Endothelial cell (in vitro differentiated cells): ENCODE measurements at places on chromosomes 6 and 20. TPM values are rescaled to one million over a fixed set of nuclear protein-coding genes. Genes with fewer than 3 reads are reported as not detected.

DNA sequence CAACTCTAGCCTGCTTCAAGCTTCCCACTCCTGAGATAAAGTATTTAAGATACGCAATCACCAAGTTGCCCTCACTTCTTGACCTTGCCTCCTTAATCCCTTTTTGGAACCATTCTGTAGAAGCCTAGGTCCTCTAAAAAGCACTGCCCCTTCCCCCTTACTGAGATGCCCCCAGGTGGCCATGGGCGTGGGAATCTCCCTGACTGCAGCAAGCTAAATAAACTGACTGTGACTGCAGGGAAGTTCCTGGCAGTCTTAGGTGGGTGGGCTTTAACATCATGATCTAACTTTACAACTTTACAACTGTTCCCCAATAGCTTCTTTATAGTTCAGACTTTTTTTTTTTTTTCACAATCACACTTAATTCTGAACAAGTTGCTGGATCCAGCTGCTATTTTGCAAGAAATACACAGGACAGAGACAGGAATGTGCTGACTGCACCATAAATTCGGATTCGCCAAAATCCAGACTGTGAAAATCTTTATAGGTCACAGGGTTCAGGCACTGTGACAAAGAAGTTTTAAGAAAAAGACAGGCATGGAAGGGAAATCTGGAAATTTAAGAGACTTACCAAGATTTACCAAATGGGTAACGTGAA is 344.2 kb upstream of the SULF2 start:
- DNase-seq: no peak

DNA sequence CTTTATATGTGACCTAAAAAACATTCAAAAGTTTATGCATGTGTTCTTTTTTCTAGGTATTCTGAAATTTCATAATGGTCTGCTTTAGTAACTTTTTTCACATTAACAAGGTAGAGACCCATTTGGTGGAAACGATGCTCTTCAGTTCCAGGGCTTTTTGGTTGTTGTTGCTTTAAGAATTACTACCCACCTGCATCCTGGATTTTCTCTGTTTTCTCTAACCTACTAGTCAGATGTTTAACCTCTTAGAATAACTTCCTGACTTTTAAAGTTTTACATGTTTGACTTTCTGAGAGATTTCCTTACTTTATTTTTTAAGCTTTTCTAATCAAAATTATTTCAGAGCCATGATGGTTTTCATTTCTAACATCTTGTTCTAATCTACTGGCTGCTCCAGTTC is 14.9 kb downstream of the TULP4 start:
- no peak for DNase-seq

DNA sequence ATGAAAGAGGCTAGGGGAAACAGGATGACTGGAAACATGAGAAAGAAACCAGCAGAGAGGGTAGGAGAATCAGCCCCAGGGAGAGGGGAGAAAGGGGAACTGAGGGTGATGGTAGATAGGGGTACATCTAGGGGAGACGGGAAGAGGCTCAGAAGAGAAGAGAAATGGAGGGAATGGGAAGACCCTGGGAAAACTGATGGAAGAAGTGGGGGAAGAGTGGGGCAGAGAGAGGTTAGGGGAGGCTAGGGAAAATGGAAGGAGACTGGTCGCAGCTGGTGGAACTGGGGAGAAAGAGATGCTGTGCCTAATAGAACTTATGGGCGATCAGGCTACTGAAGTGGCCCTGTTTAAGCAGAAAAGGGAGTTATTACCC is 548 bp downstream of the PROCR start:
- no peak for DNase-seq

- peak; percentile 52 for DNase-seq
Observed at GRCh38 chr20:19211661-19212468, 577 bp upstream of the SLC24A3 start.

DNA sequence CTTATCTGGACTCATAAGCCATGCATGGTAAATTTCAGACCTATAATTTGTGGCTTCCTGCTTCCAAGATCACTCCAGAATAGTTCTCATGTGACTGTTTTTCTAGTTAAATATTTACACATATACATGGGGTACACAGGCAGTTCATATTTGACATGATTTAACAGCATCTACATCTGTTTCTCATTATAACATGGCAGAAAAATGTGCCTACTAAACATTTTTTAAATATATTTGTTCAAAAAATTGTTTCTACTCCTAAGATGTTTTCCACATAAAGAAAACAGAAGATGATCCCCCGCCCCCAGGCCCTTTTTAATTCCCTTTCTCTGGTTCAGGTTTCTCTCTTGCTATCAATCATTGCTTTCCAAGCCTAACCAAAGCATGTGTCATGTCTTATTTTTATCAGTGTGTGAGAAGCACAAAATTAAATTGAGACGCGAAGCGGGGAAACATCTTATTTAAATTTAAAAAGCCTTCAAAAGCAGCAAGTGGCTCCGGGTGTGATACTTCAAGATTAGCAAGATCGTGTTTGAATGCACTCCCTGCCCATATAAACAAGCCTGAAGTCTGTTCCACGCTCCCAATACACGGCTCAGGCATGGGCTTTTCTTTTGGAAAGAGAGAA is 37.3 kb downstream of the IPCEF1 start:
- DNase-seq: no peak

- no peak for DNase-seq
Observed at GRCh38 chr6:24272148-24272547, 85.7 kb downstream of the DCDC2 start.

DNA sequence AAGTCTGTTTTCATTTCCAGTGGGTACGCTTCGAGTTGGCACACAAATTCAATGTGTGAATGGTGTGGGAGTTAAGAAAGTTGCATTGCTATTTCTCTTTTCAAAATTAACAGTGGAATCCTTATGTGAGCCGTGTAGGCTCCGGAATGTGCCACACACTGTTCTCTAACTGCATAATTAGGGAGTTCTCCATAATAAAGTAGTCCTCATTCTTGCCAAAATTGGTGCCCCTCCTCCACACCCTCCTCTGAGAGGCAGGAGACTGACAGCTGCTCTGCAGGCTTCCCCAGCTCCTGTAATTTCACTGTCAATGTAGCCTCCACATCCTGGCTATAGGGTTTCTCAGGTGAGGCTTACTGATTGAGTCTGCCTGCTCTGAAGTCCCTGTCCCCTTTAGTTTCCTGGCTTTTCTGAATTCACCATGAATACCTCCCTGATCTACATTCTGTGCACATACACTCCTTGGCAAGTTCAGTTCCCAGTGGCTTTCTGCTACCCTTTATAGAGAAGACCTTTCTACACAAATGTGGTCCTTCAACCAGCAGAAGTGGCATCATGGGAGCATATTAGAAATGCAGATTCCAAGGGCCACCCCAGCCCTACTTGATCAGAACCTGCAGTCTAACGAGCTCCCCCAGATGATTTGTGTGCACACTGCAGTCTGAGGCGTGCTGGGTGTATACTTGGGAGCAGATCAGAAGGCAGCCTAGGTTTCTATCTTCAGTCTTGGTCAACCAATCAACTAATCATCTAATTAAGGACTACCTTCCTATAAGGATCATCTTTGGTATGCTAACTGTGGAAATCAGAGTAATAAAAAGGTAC is 19.9 kb upstream of the CCN6 start:
- DNase-seq: no peak

DNA sequence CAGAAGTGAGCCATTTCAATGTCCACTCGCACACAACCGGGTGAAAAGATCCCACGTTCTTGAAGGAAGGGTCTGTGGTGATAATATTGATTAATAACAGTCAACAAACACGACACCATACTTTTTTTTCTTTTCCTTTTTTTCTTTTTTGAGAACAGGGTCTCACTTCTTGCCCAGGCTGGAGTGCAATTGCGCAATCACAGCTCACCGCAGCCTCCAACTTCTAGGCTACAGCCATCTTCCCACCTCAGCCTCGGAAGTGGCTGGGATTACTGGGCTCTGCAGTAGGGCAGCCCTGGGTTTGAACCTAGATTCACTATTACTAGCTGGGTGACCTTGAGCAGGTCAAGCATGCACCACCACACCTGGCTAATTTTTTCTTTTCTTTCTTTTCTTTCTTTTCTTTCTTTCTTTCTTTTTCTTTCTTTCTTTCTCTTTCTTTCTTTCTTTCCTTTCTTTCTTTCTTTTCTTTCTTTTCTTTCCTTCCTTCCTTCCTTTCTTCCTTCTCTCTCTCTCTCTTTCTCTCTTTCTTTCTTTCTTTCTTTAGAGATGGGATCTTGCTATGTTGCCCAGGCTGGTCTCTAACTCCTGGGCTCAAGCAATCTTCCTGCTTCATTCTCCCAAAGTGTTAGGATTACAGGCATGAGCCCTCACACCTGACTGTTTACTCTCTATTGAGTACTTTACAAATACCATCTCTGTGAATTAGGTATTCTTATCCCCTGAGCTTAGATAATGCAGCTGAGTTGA is 123.9 kb downstream of the SNX5 start:
- no peak for DNase-seq

GRCh38 chr6:24959319-24959718 is 23.6 kb upstream of the RIPOR2 start:
- DNase-seq: no peak

- peak; percentile 19 for DNase-seq
Observed at GRCh38 chr6:105900125-105900937, 185.8 kb upstream of the PRDM1 start.

- no peak for DNase-seq
Observed at GRCh38 chr6:143078468-143079324, 18.0 kb downstream of the AIG1 start.

DNA sequence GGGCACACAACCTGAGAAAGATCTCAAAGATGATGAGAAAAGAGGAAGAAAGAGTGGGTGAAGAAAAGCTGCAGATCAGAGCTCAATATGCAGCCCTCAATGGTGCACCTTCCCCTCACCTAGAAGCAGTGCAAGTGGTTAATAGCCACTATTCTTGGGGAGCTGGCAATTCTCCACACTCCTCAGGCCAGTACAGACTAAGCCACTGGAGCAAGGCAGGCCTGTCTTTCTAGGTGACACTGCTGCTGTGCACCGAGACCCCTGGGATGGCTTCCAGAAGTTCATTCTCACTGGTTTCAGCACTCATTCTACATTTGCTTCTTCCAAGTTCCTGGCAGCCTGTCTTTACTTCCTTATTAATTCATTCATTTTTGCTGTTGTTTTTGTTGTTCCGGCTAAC is 973.3 kb downstream of the KIF16B start:
- DNase-seq: no peak

- no peak for DNase-seq
Observed at GRCh38 chr20:53085720-53086119, 113.6 kb downstream of the TSHZ2 start.

DNA sequence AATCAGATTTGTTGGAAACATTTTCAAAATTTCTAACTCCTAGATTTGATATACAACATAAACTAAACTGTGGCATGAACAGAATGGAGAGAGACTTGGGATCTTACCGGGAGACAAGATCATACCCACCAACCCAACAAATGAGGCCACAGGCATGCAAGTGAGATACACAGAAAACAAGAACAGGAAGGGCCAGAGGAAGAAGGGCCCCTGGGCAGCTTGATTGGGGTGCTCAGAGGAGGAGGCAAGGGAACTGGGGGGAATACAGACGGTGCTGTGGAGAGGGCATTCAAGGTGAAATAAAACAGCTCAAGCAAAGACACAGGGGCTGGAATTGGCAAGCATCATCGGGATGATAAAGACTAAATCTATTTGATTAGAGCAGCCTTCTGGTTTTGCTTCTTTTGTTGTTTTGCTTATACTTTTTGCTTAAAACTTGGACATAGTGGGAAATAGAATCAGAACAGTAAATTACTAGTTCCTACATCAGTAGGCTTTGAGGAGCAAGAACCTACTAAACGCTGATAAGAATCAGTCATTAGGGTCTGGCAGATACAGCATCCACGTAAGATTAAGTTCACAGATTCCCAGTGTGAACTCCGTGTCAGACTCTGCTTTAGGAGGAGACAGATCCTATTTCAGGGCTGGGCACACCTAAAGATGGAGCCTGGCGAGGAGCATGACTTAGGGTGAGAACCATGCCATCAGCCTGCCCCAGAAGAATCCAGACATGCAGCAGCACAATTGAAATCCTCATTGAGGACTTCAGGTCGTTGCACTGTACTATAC is 3.5 kb upstream of the RAMACL start:
- no peak for DNase-seq

DNA sequence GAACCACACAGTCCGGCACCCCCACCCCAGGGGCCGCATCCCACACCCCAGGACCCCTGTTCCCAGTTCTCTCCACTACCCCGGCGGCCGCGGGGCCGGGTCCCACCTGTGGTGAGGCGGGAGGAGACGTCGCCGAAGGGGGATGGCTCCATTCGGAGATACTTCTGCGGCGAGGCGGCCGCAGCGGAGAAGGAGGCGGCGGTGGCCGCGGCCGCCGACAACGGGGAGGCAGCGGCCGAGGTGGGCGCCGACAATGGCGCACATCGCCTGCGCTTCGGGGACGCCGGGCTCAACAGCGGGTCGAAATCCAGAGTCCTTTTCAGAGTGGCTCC is 723 bp downstream of the AKIRIN2 start:
- peak; percentile 35 for DNase-seq

GRCh38 chr20:24991897-24992486 is 559 bp downstream of the APMAP start:
- peak; percentile 24 for DNase-seq

- DNase-seq: peak; percentile 55
Observed at GRCh38 chr6:125528621-125529041, 220.8 kb upstream of the HEY2 start.

GRCh38 chr6:91879386-91879995 is 1292.6 kb upstream of the MAP3K7 start:
- DNase-seq: no peak

DNA sequence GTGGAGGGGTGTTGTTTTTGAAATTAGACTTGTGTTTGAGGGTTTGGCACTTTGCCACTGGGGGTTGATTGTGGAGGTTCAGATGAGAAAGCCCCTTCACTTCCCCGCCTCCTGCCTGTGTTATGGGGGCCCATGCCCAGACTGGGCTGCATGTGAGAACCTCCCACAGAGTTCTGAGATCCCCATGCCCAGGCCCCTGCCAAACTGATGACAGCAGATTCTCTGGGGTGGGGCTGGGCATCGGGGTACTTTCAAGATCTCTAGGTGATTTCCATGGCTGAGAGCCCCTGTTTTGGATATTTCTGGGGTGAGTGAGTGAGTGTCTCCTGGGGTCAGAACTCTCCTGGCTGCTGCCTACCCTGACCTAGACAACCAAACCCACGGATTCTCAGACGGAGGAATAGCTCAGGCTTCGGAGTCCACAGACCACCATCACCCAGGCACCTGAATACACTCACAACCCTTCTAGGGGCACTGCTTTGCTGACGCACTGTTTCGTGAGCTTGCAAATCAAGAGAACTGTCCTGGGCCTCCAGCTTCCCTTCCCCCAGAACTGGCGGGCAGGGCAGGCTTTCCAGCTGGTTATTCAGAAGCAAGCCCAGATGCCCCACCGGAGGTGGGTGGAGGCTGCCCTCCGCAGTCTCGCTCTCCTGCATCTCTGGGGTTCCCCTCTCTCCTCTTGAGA is 6.3 kb downstream of the BCAS1 start:
- no peak for DNase-seq

- DNase-seq: no peak
Observed at GRCh38 chr6:151109361-151109760, 130.4 kb upstream of the AKAP12 start.

GRCh38 chr6:7809346-7809745 is 83.4 kb downstream of the BMP6 start:
- DNase-seq: no peak

GRCh38 chr6:24445704-24446103 is 43.0 kb downstream of the MRS2 start:
- DNase-seq: no peak

The BNIP5 gene
- not detected for total RNA-seq

The GLP1R gene
- total RNA-seq: 42.5 TPM

The CNBD2 gene
- 8.8 TPM for total RNA-seq

The MATN4 gene
- total RNA-seq: not detected

The PRDM13 gene
- total RNA-seq: not detected

The SPATS1 gene
- total RNA-seq: not detected

The LAMA5 gene
- total RNA-seq: 34.5 TPM

The HLA-DOA gene
- 7.3 TPM for total RNA-seq

The FAM209A gene
- 0.36 TPM for total RNA-seq

The TMEM200A gene
- 3.5 TPM for total RNA-seq

The ZC3H12D gene
- 0.72 TPM for total RNA-seq

The SAPCD1 gene
- 2.4 TPM for total RNA-seq
